ENCODE measurements at places on chromosomes 3 and 15.

DNA sequence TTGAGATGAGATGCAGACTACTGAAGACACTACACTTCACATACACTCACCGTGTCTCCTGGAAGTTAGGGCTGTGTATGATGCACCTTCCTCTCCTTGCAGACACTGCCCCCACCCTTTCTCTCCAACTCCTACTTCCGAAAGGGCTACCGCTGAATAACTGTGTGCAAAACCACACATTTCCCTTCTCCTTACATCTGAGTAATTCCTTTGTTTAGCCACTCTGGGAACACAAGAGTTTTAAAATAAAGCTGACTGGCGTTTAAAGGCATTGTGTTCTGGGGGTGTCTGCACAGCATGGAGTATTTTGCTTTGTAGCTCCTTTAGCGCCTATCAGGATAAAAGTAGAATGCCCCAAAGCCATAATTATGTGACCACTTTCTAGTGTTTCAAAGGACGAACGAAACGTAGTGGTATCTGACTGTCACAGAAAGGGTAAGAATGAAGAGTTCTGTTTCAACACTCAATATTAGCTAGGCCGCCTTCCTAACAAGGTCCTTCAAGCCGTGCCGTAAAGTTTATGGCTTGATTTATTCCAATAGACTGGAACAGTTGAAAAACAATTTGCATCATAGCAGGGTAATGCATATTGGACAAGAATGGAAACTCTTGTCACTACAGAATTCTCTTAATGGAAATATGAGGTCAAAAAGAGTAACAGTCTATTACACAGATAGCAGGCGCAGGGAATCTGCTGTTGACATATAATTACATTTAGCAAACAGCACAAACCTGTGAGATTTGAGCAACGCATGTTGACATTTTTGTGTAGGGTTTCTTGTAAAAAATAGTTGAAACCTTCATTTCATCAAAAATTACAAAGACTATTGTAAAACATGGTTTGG lies 619.9 kb downstream of the FOXP1 start:
- DNase-seq, result no peak

DNA sequence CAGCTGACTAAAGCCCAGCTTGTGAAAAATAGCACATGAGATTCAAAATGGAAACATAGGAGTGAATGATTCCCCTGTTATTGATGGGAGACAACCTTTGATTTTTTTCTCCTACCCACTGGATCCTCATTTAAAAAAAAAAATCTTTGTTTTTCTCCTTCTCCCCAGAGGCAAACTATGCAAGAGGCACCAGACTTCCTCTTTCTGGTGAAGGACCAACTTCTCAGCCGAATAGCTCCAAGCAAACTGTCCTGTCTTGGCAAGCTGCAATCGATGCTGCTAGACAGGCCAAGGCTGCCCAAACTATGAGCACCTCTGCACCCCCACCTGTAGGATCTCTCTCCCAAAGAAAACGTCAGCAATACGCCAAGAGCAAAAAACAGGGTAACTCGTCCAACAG lies 2.6 kb downstream of the CACNA1D start:
- no peak for DNase-seq

GRCh38 chr3:54572197-54572895 lies 355.5 kb downstream of the LRTM1 start:
- no peak for DNase-seq

DNA sequence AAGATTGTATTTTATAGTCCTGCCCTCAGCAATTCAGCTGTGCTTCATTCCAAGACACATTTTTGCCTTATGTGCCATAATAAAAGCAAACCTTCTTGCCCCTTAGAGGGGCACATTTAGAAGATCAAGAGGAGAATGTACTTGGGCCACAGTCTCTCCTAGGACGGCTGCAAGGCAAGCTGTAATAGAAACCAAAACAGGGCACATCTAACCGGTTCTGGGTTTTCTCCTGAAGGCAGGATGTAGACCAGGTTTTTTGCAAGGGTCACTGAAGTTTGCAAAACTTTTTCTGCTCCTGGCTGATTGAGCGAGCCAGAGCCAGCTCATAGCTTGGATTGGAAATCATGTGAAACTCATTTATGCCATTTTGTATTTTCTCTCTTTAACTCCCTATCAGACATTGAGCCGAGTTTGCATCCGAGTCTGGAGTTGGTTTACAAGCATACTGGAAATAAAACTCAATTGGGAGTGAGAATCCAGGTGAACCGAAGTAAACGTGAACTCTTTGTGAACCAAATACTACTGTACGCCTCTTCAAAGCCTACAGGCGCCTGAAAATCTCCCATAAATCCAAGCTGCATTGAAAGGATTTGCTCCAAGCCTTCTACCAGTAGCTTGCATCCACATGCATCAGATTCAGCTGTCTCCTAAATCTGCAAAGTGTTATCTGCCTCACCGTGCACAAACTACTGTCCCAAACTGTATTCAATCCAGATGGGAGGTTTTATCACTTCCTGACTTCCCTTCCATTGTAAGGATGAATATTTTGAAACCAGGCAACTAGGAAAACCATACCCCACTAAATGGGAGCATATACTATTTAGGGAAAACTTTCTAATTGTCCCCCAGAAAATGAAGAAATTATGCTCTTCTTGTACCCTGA lies 60.9 kb upstream of the TSC22D2 start:
- no peak for DNase-seq

- no peak for DNase-seq
These were observed 546.1 kb downstream of the NTRK3 start for GRCh38 chr15:87710406-87710805.

DNA sequence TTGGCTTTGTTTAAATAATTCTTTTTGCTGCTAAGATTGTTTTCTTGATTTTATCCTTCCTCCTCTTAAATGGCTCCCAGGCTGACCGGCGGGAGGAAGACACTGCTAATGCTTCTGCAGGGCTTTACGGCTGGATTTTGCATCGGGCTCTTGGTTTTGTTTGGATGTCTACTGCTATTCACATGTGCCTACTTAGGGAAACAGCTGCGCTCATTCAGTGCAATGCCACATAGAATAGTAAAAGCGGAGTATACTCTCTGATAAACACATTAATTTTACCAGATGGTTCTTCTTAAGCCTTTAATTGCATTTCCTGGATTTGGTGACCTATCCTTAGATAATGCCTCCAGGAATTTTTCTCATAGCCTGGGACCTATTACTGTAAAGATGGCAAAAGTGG lies 146.6 kb downstream of the THSD4 start:
- no peak for DNase-seq

DNA sequence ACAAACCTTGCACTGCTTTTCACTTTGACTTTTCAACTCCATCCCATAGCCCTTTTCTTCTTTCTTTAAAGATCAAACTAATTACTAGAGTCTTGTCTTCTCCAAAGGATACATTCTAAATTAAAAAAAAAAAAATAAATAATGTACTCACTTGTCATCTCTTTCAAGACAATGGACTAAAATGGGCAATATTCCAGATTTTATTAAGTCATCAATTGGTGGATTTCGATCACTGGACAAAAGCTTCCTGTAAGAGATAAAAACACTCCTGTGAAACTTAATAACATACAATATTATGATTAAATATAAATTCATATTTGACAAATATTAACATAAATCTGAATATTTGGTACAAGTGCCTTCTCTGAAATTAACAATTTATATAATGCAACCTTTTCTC lies 34.1 kb downstream of the KPNA4 start:
- no peak for DNase-seq

DNA sequence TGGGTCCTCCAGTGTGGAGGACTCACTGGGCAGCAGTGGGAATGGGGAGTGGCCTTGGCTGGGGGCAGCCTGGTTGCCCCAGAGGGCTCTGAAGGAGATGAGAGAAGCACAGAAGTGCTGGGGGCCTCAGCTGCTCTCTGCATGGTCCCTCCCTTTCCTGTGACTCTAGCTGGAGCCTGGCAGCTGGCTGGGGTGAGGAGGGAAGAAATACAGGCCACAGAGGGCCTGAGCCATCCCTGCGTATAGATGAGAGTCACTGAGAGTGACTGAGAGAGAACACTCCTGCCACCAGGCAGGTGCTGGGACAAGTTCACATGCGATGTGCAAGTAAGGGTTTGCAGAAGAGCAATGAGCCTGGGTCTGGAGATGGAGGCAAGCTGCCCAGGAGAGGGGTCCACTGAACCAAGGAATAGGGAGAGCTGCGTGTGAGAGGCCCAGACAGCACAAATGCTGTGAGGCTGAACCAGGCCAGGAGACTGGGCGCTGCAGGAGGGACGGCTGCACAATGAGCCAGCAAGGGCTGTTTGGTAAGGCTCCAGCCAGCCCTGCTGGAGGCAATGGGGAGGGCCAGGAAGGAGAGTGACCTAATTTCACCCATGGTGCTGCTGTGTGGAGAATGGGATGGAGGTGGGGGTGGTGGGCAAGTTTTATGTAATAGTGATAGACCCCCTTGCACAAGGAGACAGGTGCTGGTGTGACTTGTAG lies 87.2 kb downstream of the CLSTN2 start:
- DNase-seq, result no peak

- DNase-seq, result no peak
These were observed 15.7 kb upstream of the GXYLT2 start for GRCh38 chr3:72872183-72872582.

GRCh38 chr3:7371693-7372572 lies 511.0 kb downstream of the GRM7 start:
- DNase-seq, result no peak

DNA sequence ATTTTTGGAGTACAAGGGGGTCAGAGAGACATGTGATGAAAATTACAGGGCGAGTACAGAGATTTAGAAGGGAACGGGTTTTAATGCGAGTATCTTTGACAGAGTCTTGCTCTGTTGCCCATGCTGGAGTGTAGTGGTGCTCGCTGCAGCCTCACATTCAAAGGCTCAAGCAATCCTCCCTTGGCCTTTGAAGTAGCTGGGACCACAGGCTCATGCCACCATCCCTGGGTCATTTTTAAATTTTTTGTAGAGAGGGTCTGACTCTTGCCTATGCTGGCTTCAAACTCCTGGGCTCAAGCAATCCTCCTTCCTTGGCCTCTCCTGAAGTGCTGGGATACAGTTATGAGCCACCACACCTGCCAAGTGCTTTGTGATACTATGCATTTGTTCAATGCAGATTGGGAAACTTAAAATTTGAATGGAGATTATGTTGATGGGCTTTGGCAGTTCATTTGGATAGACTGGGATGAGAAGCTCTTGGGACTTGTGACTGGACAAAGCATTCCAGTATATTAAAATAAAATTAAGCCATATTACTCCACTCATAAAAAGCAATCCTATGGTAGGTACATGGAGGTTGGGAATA lies 4.0 kb upstream of the LMLN start:
- DNase-seq, result no peak

DNA sequence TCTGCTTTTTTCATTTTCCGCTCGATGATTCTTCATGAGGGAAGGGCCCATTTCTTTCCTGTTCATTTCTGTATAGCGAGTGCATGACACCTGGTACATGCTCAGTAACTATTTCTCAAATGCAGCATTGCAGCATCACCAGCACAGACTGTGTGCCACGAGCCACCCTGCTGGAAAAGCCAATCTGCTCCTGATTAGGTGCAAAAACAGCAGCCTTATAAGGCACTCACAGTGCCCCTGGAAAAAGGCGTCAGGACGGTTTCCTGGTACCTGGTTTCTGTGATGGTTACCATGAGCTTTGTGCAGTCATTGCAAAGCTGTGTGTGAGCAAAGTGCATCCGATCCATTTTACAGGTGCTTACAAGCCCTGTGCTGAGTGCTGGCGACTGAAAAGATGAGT lies 15.8 kb downstream of the ST8SIA2 start:
- DNase-seq, result no peak

- DNase-seq, result no peak
These were observed 9.2 kb upstream of the ATP8B4 start for GRCh38 chr15:50128266-50128665.

DNA sequence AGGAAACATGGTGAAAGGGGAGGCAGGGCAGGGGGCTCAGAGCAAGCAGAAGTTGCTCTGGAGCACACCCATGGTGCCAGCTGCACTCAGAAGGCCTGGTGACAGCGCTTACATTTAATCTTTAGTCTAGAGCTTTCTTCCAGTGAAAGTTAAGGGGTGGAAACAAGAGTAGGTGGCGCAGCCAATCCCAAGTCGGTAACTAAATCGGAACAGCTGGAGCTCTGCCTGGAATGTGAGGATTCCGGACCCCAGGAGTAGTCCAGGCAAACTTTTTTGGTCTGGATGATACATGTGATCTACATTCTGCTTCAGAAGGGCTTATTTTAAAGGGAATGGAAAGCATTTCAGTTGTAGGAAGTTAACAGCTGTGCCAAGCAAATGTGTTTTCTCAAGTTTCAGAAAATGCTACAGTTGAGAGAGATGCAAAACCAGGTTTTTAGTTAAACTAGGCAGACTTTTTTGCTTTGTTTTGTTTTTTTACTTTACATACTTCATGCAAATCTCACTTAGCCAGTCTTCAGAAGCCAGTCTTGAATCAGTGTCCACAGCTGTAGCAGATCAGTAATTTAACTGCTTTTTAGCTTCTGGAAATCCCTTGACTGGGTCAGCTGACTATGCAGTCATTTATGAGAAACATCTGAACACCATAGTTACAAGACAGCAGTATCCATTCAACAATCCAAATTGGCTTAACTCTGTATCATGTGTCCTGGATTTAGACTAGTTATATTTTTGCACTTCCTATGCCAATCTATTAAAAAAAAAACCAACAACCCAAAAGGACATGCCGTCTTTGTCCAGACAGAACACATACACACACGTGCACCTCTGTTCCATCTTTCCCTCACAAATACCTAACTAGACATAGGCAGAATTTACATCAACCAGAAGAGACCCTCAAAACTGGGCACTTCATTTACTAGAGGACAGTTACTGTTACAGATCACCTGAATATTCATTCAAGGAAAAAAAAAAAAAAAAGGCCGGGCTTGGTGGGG lies 33.2 kb downstream of the ZNF106 start:
- DNase-seq, result no peak

GRCh38 chr3:150743508-150743907 lies 19.5 kb downstream of the SIAH2 start:
- no peak for DNase-seq

DNA sequence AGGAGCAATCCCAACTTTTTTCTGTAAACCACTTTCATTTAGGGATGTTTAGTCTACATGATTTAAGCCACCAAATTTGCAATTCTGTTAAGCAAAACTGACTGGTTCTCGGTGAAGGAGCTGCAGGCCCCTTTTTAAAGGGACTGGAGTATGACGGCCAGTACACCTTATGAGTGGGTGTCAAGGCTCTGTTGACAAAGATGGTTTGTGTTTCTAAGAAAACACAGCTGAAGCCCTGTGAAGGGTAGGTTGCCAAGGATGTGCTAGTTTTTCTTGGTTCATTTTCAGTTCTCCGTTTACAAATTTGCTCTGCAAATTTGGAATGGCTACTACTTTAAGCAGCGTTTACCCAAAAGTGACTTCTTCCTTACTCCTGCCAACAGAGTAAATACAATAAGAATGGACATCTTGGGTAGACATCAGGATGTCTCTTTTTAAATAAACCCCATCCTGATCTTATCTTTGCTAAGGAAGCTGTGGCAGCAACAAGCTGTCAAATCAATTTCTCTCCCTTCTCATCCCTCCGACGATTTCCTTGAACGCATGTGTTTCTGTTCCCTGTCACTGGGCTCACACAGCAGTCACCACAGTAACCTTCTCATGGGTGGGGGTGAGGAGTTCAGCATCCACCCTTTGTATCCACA lies 58.2 kb upstream of the CMTM8 start:
- DNase-seq, result no peak

GRCh38 chr3:146342989-146343388 lies 92.1 kb upstream of the PLSCR4 start:
- no peak for DNase-seq

- DNase-seq, result no peak
These were observed 95.9 kb downstream of the GALK2 start for GRCh38 chr15:49265911-49266310.

- no peak for DNase-seq
These were observed at the start of gene ANKRD34C for GRCh38 chr15:79282371-79283251. ANKRD34C (plus strand) TSS chr15:79282722; CDS start chr15:79293285, 10,563 bp downstream.

GRCh38 chr3:39154280-39155021 lies 1.1 kb upstream of the CSRNP1 start:
- DNase-seq, result no peak

Measured in NCI-H1417 treated with DMSO at 0.1 percent for 48 hours (cell line).